Activated CD4-positive, alpha-beta T cell treated with anti-CD3 and anti-CD28 coated beads, Interleukin-2, amount 50 U/mL, for 24 hours (primary cell): ENCODE measurements at places on chromosomes 6 and 20.

- peak; percentile 32 for DNase-seq
These were observed at the start of gene FNDC1 for GRCh38 chr6:159169193-159169555. TSS of gene FNDC1 (plus strand) at chr6:159169400. CDS start at chr6:159169597, 197 bp downstream.

DNA sequence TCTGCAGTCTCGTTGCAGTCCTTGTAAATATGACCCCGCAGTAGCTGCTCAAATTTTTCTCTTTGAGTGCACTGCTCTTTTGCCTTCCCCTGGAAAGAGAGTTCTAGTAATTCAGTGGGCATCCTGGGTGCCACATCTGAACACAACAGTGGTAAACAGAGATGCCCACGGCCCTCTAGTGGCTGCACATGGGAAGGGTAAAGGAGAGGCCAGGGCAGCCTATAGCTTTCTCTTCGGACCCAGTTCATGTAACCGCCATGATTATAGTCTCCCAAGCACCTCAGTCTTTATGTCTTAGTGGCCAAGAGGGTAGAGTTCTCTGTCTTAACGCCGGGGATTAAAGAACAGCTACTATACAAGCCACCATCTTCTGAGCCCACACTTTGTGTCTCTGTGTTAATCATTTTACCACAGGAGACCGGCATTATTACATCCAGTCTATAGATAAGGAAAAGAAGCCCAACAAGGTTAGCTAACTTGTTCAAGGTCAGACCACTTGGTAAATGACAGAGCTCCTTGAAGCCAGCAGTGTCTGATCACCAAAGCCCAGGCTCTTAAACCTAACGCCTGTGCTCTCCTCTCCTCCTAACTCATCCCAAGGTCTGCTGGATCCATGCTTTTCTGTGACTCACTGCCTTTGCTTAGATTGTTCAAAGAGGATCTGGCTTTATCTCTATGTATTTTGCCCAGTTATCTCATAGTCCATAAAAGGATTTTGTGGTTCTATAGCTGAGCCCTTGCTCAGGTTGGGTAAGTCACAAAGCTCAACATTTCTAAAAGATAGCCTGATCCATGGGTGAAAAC, 81.8 kb downstream of the ISM1 start:
- DNase-seq = peak; percentile 34

- no peak for DNase-seq
These were observed 14.4 kb upstream of the PLCB1 start for GRCh38 chr20:8117636-8118035.

GRCh38 chr6:54775576-54775975, 71.0 kb upstream of the FAM83B start:
- DNase-seq = no peak

GRCh38 chr6:163338671-163339405, 75.7 kb upstream of the QKI start:
- DNase-seq = no peak

DNA sequence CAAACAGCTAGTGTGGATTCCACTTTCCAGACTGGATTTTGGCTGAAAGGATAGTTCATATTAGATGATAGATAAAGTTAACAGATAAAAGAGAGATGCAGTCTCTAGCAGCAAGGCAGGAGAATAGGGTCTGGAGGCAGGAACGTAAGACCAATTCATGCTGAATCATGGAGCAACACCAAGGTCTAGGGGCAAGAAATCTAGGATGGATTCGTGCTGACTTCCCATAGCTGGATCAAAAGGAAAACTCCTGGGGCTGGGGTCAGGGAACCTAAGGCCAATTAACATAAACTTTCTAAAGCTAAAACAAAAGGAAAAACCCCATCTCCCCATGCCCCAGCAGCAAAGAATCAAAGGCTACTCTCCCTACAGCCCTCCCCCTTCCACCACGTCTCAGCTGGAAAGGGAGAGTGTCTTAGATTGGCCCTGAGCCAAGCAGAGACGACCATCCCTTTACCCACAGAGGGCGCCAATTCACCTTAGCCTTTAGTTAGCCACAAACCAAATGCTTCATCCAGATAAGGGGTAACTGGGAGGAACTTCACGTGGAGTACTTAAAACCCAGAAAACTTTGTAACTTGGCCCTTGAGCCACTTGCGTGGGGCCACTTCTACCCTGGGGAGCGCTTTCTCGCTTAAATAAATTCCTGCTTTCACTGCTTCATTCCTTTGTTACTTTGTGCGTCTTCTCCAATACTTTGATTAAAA, 7.6 kb downstream of the TREM1 start:
- peak; percentile 17 for DNase-seq

- no peak for DNase-seq
These were observed 1.3 kb downstream of the ABHD16A start for GRCh38 chr6:31701666-31702404.

- no peak for DNase-seq
These were observed 5.7 kb upstream of the PSMG4 start for GRCh38 chr6:3252861-3253596.

DNA sequence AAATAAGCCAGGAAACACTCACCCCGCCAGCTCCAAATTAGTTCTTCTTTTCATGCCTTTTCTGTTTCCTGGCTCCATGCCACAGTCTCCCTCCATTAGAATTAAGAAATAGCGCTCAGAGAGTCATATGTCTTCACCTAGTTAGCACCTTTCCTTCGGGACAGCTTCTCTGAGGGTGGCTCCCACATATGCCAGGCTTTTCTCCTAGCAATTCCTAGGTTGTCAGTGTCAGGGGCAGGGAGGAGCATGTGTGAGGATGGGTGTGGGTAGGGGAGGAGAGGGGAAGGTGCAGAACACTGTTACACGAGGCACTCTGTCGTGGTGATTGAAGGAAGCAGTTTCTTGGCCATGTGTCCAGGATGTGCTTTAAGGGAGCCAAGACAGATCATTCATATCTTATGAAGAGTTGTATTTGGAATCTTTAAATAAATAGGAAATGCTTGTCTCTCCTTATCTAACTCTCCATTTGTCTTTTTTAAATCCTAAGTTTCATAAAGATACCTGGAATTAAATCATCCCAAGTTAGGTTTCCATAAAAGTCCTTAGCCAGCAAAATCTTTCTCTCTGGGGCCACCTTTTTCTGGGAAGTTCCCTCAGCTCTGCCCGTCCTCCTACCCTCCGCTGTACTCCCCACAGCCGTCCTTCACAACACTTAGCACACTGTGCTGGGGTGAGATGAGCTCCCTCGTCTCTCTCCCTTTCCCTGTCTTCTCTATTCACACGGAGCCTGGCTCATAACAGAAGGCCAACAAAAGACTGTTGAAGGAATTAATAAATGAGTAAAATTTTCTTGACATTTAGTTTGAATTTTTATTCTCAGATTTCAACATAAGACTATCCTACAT, 361.0 kb downstream of the CD83 start:
- DNase-seq = no peak

DNA sequence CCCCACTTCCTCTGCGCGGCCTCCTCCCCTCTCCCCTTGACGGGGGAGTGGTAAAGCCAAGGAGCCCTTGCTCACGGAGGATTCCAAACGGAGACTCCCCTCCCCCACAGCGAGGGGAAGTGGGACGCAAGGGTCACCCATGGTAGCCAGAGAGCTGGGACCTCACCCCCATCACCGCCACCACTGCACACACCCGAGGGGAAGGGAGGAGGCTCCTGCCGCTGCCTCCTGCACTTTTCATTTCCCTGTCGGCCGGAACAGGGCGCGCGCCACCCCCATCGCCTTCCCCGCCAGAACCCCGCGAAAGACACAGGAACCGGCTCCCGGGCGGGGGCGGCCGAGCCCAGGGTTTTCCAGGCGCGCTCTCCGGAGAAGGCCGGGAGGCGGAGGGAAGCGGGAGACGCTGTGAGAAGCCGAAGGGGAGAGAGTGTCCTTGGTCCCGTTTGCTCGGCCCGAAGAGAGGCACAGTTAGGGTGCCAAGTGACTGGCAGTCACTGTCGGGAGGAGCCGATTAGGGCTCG, 789 bp downstream of the CCND3 start:
- DNase-seq = no peak

- DNase-seq = no peak
These were observed 138.2 kb upstream of the ARMC2 start for GRCh38 chr6:108710030-108710429.

GRCh38 chr6:31899882-31900722, 1.8 kb downstream of the ZBTB12 start:
- no peak for DNase-seq

DNA sequence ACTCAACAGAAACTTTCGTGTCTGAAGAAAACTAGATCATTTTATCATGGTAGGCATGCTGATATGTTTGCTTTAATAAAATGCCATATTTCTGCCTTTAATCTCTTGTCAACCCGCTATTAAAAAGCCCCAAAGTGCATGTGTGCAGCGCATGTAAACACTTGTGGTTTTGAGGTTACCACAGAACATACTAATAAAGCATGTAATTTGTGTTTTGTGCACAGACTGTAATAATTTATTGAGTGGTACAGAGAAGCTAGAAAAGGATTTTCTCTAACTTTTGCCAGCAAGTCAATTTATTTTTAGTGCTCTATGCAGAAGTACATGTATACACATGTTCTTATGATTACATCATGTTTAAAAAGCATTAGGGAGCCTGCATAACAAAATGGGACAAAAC, 349.9 kb upstream of the SLC35B3 start:
- DNase-seq = no peak

GRCh38 chr6:134182528-134182927, 130.1 kb upstream of the SLC2A12 start:
- DNase-seq = no peak

- DNase-seq = no peak
These were observed 616.0 kb upstream of the BTBD3 start for GRCh38 chr20:11301699-11302098.

- DNase-seq = no peak
These were observed 117.2 kb upstream of the THBS2 start for GRCh38 chr6:169370666-169371343.

DNA sequence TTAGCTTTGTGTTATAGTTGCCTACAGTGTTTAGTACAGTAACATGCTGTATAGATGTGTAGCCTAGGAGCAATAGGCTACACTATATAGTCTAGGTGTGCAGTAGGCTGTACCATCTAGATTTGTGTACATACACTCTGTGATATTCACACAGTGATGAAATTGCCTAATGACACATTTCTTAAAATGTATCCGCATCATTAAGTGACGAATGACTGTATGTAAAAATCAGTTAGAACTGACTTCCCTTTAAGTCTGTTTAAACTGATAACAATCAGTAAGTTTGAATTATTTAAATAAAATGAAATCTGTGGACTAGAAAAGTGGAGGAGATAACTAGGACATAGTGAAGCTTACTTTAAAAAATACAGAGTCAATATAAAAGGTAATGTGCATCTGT, 176.1 kb downstream of the CDKAL1 start:
- no peak for DNase-seq
